ENCODE measurements at places on chromosomes 4 and X.

DNA sequence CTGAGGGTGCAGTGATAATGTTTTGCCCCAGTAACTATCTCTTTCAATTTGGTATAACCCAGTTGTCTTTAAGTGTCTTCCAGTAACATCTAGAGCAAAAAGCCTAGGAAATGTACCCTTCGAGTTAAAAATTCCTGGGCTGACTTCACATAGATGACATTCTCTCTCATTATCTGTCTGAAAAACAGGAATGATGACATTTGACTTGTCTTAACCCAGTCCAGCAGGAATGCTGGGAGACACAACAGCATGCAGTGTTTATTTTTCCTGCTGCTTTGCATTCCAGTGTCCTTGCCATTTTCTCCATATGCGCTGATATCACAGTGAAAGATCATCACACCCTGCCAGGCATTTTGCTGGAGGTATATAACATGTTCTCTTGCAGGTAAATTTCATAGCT is 130.0 kb downstream of the SOWAHB start:
- DNase-seq = no peak

GRCh38 chr4:3269991-3270611 is 21.1 kb downstream of the MSANTD1 start:
- DNase-seq = no peak

- no peak for DNase-seq
Observed at GRCh38 chr4:37073226-37073840, 171.2 kb upstream of the NWD2 start.

DNA sequence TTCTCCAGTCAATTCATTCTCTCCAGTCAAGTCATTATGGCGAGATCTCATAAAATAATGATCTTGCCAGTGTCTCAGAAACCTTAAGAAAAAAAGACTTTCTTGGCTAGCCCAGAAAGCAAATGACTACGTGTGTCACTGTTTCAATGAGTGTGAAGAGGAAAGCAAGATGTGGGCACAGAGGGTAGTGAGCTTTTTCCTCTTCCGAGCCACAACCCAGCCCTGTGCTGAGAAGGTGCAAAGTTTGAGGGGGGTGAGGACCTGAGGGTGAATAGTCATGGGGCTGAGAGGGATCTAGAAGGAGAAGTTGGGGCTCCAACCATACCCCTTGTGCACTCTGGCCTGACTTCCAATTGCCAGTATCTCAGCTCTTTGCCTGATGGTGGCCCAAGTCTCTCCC is 85.6 kb upstream of the EGFL6 start:
- DNase-seq = no peak

Data from NCI-H510A treated with DMSO at 0.1 percent for 48 hours (cell line).